Activated gamma-delta T cell treated with anti-CD3 and anti-CD28 coated beads, Interleukin-2, amount 50 U/mL, for 16 hours (primary cell): ENCODE measurements at places on chromosomes 5 and 9.
A peak's percentile ranks its signal among the peaks of the same experiment; 100 is the strongest.

DNA sequence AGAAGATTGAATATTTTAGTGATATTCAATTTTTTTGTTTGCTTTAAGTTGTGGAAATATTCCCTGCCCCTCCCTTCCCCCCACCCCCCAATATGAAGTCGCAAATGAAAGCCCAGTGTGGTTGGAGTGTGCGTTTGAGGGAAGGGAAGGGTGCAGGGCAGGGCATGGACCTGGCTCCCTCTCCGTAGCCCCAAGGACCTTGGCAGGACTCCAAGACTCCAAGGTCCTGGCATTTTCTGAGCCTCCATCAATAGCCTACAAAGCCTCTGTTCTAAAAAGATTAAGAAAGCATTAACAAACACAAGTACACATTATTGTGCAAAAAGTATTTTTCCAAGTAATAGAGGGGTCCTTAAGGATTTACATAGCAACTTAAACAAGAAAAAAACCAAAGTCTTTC lies 38.8 kb upstream of the PTPN3 start:
- no peak for DNase-seq

DNA sequence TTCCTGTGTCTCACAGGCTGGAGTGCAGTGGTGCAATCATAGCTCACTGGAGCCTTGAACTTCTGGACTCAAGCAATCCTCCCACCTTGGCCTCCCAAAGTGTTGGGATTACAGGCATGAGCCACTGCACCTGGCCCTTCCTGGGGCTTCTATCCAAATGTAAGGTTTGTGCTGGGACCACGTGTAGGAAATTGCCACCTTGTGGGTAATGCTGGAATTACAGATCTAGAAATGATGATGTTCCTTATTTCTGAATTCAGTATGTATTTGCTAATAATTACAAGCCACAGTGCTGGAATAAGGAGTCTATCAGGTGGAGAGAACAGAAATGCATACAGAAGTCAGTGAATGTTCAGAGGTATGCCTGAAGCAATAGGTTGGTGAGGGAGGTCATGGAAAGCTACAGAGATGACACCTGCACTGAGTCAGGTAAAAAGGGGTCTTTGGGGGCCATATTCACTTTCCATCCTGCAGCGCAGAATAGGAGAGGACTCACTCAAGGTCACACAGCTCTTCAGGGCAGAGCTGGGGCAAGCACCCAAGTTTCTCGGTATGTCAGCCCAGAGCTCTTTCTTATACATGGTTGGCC lies 8.8 kb upstream of the IGFBPL1 start:
- no peak for DNase-seq

DNA sequence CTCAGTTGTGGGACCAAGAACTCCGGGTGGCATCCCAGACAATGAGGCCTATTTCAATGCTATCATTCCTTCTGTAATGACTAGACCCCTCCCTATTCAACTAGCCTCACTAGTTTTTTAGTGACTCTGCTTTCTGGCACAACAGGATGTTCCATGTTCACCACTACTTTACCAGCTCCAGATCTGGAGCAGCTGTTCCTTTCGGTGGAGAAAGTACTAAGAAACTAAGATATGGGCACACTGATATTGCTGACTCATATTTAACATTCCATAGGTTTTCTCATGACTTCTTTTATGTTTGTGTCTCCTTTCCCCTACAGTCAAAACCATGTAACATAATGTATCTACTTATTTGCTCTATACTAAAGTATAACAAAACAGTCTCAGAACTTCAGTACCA lies 24.1 kb downstream of the IL33 start:
- no peak for DNase-seq

DNA sequence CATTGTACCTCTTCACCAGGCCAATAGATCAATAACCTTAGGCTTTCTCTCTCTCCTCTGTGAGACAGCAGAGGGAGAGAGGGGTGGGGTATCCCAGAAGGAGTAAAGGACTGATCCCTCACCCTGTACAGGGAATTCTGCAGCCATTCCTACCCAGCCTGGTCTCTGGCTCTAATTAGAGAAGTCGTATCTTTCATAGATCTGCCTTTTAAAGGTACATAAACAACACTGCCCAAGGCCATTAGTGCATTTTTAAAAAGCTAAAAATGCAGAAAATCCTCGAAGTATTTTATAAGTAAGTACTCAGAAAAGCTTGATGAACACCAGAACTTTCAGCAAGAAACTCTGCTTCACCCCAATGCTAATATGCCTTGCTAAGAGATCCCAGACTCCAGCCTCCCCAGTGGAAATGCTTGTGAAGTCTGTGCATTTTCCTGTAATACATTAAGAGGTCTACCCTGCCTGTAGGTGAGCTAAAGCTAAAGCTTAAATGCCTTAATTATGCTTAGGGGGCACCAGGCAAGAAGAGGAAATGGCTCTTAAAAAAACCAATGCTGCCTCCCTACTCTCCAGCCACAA lies 200.0 kb upstream of the ANKRD55 start:
- DNase-seq, result no peak

DNA sequence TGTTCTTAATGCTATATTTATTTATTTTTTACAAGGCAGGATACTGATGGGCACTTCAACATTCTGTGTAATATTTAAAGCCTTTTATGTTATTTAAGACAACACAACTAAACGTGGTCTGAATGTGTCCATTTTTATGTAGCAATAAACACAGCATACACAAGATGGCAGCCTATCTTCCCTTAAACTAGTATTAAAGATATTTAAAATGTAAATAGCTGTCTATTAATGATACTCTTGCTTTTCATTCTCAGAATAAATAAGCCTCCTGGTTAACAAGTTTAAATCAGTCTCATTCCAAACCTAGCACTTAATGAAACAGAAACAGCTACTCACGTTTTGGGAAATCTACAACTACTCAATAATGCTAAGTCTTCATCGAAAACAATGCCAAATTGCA lies 315.7 kb downstream of the MCTP1 start:
- DNase-seq, result no peak

GRCh38 chr9:4713849-4714248 lies 27.2 kb downstream of the AK3 start:
- DNase-seq, result no peak

GRCh38 chr9:131582056-131582455 lies 36.7 kb downstream of the PRRT1B start:
- DNase-seq, result no peak

- DNase-seq, result no peak
Measured at GRCh38 chr9:7174301-7174700, 416.5 kb downstream of the KDM4C start.

DNA sequence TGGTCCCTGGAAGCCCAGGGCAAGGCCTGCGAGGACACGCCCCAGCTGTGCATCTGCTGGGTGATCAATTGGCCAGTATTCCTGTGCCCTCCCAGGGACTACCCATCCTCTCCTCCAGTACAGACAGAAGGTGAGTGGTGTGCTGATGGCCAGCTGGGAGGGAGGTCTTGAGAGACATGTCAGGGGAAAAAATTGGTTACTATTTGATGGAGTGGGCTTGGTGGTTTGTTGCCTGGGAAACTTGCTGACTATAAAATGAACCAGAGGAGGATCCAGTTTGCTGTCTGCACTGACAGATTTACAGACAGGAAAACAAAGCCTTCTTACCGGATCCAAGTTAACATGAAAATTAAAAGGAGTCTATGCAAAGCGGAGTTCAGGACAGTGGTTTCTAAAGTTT lies 40.3 kb downstream of the MAP1B start:
- DNase-seq, result no peak

GRCh38 chr5:155626592-155626991 lies 613.0 kb downstream of the KIF4B start:
- no peak for DNase-seq

GRCh38 chr9:128986671-128987070 lies 39.2 kb downstream of the NUP188 start:
- DNase-seq, result no peak

GRCh38 chr5:81249240-81249639 lies 16.1 kb downstream of the CKMT2 start:
- DNase-seq, result no peak

GRCh38 chr5:15116996-15117395 lies 245.4 kb upstream of the ANKH start:
- no peak for DNase-seq

- DNase-seq, result no peak
Measured at GRCh38 chr5:41414598-41414997, 95.8 kb downstream of the PLCXD3 start.

- no peak for DNase-seq
Measured at GRCh38 chr9:37575511-37575914, 667 bp downstream of the FBXO10 start.

- DNase-seq, result no peak
Measured at GRCh38 chr9:36194326-36195000, 3.7 kb downstream of the CLTA start.

GRCh38 chr5:59598547-59598874 lies 295.0 kb downstream of the PDE4D start:
- no peak for DNase-seq

GRCh38 chr9:122125509-122126330 lies 32.6 kb upstream of the TTLL11 start:
- DNase-seq, result no peak

GRCh38 chr5:139394123-139394653 lies 716 bp downstream of the PROB1 start:
- DNase-seq, result peak; percentile 49

- no peak for DNase-seq
Measured at GRCh38 chr5:117833691-117834090, 1154.7 kb downstream of the DTWD2 start.

GRCh38 chr5:155564541-155564940 lies 551.0 kb downstream of the KIF4B start:
- no peak for DNase-seq

DNA sequence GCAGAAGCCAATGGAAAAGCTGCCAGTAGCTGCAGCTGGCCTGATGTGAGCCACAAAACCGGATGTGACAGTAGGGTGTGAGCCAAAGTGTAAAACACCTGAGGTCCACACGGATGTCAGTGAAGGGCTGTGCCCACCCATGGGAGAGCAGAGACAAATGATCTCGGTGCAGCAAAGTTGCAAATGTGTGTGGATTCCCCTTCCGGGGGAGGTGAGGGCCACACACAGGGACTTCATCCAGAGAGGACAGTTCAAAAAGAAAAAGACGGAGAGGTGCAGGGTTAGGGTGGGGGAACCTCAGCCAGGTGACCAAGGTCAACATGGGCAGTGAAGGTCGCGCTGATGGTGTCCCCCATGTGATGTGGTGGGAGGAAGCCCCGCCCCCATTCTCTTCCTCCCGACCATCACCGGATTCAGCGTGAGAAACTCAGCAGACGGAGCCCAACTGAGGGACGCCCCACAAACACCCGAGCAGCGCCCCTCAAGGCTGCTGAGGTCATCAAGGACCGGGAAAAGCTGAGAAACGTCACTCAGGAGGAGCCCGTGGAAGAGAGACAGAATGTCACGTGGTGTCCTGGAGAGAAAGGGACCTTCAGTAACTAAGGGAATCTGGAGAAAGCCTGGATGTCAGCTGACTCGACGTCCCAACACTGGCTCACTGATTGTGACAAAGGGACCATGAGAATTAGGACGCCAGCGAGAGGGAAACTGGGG lies 11.4 kb upstream of the PTGDS start:
- peak; percentile 20 for DNase-seq

GRCh38 chr5:141514330-141515133 lies 25.7 kb downstream of the PCDHGC5 start:
- DNase-seq, result no peak

DNA sequence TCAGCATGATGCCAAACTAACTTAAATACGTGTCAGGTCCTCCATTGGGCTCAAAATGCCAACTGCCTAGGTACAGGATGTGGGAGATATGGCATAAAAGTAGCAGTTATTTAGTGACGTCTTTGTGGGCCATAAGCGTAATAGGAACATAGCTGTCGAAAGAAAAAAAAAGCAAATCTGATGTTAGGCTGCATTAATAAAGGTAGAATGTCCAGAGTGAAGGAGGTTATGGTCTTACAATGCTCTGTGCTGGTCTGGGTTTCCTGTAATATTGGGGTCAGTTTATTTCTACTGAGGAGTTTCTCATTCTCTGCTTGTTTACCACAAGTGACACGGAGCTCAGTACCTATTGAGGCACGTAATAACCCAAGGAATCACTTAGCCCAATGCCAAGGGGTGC lies 33.4 kb upstream of the SYNPO start:
- no peak for DNase-seq

DNA sequence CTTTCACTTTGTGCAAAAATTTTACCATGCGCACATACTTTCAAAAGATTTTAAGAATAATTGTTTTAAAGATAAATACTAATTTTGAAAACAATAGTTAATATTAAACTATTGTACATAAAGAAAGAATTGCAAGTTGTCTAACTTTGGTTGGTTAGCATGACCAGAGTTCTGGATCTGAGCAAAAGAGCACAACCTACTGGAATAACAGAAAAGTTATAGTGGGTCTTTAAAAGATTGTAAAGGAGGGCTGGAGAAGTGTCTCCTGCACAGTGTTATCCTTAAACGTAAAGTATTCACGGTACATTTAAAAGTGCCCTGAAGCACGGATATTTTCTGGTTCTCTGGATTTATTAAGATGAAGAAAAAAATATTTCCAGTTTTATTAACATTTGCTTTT lies 70.6 kb downstream of the GLIS3 start:
- no peak for DNase-seq

DNA sequence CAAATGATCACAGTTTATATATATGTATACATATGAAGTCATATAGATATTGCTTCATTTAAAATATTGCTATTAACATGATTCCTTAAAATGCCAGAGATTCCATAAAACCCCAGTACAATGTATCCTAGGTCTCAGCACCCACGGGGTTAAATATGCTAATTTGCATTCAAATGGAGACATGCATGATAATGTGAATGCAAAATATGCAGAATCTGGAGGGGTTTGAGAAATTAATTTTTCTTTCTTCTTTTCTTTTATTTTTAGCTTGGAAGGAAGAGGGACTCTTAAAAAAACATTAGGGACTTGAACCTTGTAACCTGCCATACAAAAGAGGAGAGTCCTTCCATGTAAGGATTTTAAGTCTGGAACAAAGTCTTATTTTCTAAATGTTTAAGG lies 211.9 kb downstream of the MEF2C start:
- DNase-seq, result no peak

- no peak for DNase-seq
Measured at GRCh38 chr5:55343609-55344008, 35.8 kb downstream of the MTREX start.

DNA sequence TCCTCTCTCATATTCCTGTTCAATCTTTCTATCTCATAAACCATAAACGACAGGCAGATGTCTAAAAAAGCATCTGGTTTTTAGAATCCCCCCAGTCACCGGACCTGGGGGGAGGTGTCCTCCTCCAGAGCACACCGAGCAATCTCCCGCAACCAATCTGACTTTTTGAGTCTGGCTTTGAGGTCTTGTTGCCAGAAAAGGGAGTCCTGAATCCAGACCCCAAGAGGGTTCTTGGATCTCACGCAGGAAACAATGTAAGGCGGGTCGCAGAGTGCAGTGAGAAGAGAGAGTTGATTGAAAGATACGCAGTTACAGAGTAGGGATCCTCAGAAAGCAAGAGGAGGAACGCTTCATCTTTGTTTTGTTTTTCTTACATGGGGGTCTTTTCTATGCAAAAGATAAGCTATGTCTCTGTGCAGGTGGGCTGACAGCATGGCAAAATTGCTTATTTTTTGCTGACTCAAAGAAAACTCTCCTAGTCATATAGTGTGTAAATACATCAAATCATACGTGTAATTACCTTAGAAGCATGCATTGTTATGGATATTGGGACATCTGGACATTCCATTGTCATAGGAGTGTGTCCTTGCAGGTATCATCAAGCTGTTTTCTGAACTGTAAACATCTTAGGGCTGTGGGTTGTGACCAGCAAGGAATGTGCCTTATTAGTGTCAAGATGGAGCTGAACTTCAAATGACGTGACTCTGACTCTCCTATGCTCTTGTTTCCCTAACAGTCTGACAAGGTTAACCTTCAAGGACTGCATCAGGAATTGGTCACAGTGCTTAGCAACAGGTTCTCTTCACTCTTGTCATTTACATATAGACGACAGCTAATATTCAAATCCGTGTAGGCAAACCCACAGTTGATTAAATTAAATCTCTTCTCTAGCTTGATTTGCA lies 159.3 kb upstream of the DAPK1 start:
- DNase-seq, result no peak
